ENCODE measurements at places on chromosomes 4 and X.

GRCh38 chr4:109609431-109609830, 49.4 kb downstream of the MCUB start:
- no peak for DNase-seq

- DNase-seq, result no peak
Measured at GRCh38 chr4:145183581-145183980, 3.2 kb upstream of the OTUD4 start.

- DNase-seq, result no peak
Measured at GRCh38 chr4:61638591-61638990, 438.5 kb downstream of the ADGRL3 start.

GRCh38 chr4:88817740-88818139, 120.1 kb upstream of the NAP1L5 start:
- DNase-seq, result no peak

GRCh38 chr4:102598762-102599374, 97.7 kb downstream of the NFKB1 start:
- no peak for DNase-seq

- DNase-seq, result no peak
Measured at GRCh38 chr4:74451214-74451661, 6.3 kb downstream of the AREG start.

DNA sequence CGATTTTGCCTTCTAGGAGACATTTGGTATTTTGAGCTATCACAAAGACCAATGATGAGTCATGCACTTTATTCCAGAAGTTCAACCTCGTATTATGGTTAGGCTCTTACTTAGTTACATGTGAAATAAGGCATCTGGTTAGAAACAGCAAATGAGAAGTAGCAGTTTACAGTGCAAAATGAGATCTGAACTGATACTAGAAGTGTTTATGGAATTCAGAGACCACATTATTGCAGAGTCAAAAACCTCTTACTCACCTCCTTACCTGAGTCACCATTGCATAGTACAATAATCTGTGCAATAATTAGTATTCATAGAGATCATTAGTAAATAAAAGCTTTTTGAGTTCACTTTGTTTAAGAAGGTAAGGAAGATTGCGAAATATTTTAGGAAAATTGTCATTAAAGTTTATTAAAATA, 38.7 kb downstream of the SEC24B start:
- no peak for DNase-seq

- DNase-seq, result no peak
Measured at GRCh38 chrX:43956034-43956433, 17.2 kb downstream of the NDP start.
